Activated effector memory CD4-positive, alpha-beta T cell treated with Interleukin-2 at 50 U/mL for 16 hours (primary cell): ENCODE measurements at places on chromosomes 12 and 14.

GRCh38 chr14:54823757-54824549 lies 78.7 kb downstream of the GCH1 start:
- no peak for DNase-seq

- DNase-seq, result no peak
These were observed 371.4 kb upstream of the TMTC1 start for GRCh38 chr12:30155001-30155730.

- no peak for DNase-seq
These were observed 931.2 kb downstream of the AACS start for GRCh38 chr12:125996443-125996842.

- no peak for DNase-seq
These were observed 1.9 kb upstream of the DCAF4 start for GRCh38 chr14:72924337-72924736.

DNA sequence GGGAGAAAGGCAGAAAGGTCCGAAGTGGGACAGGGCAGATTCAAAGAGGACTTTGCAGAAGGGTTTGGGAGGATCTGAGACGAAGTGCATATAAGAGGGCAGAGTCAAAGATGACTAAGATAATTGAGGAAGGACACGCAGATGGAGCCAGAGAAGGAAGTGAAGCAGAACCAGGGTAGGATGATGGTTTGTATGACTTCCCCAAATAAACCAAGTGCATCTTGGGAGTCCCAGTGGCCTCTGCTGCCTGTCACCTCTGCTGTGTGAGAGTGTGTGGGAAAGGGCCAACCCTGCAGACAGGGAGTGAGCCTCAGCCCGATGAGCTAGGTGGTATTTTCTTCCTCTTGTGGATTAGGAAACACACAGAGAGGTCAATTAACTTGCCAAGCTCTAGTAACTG lies 36.8 kb downstream of the FLVCR2 start:
- DNase-seq, result no peak

DNA sequence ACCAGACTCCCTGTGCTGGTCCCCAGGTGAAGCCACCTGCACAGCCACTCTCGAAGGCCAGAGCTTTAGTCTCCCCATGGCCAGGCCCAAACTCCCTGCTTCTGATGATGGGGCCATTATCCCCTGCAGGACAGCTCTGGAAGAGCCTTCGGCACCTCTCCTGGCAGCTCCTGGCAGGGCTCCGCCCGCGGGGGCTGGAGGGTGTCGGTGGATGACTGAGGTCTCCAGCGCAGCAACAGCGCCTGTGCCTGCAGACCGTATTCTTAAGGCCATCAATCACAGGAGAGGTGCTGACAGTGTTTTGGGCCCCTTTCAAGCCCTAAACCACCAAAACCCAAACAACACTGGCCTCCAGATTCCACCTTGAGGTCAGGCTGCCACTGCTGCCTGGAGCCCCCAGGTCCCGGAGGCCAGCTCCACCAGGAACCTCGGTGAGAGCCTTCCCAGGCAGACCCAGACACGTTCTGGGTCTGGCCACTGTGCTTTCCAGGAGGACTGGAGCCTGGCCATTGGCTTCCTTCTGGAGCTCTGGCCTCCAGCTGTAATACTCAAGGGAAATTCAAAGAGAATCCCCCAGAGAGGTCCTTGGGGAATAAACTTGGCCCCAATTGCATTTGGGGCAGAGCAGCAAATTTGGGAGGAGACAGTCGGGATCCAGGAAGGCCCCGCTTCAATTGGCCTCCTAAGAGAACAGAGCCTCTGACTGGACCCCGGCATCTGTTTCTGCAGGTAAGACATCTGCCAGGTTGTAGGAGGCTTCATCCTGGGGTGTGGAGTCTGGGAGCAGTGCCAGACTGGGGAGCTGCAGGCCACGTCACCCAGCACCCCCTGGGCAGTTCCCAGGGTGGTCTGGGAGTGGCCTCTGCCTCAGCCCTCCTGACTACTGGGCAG lies 210.6 kb upstream of the RTL1 start:
- DNase-seq, result no peak

DNA sequence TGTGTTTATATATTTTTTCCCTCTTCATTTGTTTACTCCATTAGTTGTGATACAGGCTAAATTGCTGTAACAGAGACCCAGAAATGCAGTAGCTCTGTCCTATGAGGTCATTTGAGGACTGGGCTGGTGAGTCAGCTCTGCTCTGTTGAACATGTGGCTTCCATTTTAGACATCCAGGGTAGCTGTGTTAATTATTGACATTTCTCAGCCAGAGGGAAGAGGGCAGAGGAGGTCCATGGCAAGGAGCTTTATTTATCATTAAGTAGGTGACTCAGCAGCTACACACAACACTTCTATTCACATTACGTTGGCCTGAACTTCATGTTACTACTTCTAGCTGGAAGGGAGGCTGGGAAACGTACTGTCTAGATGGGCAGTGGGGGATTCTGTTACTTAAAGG lies 85.4 kb downstream of the PTCSC3 start:
- DNase-seq, result no peak

- DNase-seq, result no peak
These were observed 128.0 kb downstream of the KCNA5 start for GRCh38 chr12:5171701-5172100.
